ENCODE measurements at places on chromosomes 2 and 18. TPM values are rescaled to one million over a fixed set of nuclear protein-coding genes. Genes with fewer than 3 reads are reported as not detected.

The GPC1 gene
- 479 TPM for total RNA-seq

The GPR75 gene
- 6.5 TPM for total RNA-seq

The SIGLEC15 gene
- total RNA-seq: 0.19 TPM

The AGXT gene
- total RNA-seq: not detected

The ATG9A gene
- total RNA-seq: 125 TPM

The GNLY gene
- total RNA-seq: 2.6 TPM

The LONRF2 gene
- total RNA-seq: 17.7 TPM

DNA sequence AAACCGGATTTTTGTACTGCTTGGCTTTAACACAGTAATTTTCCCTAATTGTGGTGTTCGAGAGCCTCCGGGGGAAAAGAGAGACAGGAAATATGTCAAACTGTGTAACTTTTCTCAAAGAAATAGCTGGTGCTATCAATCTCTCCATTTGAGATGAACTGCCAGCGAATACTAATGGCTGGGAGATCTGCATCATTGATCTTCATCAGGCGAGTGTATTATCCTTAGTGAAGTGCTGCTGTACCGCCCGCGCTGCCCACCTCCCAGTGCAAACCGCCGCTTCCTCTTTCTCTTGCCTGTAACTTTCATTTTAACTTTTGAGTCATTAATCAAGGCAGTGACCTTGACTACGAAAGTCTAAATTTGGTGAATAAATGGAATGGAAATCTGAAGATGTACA lies 246.1 kb upstream of the ST6GAL2 start:
- no peak for DNase-seq
- no peaks in the 10 kb centered on the region for H3K36me3 ChIP-seq
- H3K27me3 ChIP-seq: no peaks in the 10 kb centered on the region
- H3K4me3 ChIP-seq: no peak overlapping the region

DNA sequence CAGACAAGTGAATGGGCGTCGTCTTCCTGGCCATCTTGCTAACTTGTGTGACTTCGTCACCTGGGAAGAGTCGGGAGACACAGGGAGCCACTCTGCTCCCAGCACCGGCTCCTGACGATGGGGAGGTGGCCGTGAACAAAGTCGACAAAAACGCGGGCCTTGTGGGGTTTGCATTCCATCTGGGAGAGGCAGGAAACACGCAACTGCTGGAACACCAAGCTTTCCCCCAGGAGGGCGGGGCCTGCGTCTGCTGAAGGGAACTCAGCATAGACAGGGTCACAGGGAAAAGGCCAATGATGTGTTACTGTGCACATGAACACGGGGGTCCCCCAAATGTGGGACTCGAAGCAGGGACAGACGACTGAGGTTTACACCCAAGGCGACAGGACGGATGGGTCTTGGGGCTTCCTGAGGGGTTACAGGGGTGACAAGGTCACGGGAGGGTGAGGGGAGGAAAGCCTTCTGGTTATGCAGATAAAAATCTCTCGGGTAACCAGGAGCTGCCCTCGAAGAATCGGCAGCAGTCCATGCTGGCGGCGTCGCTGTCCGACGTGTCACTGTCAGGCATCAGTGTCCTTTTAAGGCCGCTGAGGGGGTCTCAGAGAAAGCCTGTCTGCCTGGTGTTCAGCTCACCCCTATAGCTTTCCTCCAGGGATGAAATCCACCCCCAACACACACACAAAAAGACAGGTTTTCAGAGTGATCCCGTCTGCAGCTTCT lies 28.2 kb upstream of the PRLH start:
- H3K27ac ChIP-seq: no peak overlapping the region
- H3K27me3 ChIP-seq: no peaks in the 10 kb centered on the region
- no peak for DNase-seq
- peaks cover 17% of the 10 kb centered on the region for H3K4me1 ChIP-seq
- H3K36me3 ChIP-seq: no peaks in the 10 kb centered on the region

DNA sequence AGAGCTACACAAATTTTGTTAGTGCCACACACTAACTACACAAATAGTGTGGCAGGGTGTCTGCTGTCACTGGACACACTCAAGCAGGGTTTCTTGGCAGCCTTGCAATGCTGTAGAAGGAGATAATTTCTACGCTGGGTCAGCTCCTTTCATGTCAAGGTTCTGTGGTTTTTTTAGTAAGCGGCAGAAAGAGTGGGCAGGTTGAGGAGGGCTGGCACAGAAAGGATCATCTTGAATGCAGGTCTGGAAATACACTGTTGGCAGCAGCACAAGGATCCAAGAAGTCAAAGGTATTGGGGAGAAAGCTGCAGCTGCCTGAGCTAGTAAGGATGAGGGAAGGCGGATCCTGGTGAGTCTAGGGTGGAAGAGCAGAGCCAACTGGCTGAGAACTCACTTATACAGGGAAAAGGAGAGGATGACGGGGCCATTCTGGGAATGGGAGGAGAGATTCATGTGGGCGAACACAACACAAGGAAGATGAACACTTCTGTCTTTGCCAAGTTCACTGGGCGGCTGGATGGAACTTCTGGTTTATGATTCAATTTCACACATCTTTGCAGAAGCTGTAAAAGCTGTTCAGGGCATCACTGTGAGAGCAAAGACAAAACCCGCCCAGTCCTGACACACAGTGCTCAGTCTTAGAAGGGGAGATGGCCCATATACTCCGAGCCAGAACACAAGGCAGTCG lies 16.9 kb upstream of the CYRIA start:
- no peak overlapping the region for H3K27ac ChIP-seq
- no peak for DNase-seq
- H3K4me1 ChIP-seq: no peaks in the 10 kb centered on the region
- no peaks in the 10 kb centered on the region for H3K27me3 ChIP-seq

DNA sequence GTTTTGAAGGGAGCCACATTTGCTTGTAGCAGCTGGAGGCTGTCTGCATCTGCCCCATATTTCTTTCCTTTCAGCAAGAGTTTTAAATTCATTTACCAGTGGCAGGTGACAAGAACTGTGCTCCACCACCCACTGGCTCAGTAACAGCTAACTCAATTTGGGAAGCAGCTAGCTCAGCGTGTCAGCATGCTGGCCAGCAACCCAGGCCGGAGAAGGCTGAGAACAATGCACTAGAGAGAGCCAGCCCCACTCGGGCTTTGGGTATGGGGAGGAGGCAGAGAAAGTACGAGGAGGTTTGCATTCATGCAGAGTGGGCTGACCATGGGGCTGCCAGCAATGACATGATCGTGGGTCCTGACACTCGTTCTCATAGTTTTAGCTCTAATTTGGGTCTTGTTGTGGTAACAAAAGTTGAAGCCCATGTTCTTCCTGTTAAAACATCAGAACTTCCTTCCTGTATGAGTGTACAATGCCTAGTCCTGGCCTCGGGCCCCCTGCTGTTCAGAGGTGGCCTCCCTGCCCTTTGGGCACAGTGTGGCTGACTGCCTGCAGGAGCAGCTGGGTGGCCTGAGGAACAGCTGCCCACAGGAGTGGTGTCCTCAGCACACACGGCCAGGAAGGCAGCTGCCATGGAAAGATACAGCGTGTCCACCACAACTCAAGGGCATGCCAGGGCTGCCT lies 23.0 kb downstream of the CDC42EP3 start:
- no peak overlapping the region for H3K4me3 ChIP-seq
- H3K4me1 ChIP-seq: peaks cover 12% of the 10 kb centered on the region
- H3K27ac ChIP-seq: no peak overlapping the region
- H3K36me3 ChIP-seq: no peaks in the 10 kb centered on the region

- no peaks in the 10 kb centered on the region for H3K27me3 ChIP-seq
- H3K27ac ChIP-seq: no peak overlapping the region
- H3K4me3 ChIP-seq: no peak overlapping the region
- DNase-seq: no peak
Measured at GRCh38 chr2:218961651-218962570, 2.4 kb downstream of the CDK5R2 start.

DNA sequence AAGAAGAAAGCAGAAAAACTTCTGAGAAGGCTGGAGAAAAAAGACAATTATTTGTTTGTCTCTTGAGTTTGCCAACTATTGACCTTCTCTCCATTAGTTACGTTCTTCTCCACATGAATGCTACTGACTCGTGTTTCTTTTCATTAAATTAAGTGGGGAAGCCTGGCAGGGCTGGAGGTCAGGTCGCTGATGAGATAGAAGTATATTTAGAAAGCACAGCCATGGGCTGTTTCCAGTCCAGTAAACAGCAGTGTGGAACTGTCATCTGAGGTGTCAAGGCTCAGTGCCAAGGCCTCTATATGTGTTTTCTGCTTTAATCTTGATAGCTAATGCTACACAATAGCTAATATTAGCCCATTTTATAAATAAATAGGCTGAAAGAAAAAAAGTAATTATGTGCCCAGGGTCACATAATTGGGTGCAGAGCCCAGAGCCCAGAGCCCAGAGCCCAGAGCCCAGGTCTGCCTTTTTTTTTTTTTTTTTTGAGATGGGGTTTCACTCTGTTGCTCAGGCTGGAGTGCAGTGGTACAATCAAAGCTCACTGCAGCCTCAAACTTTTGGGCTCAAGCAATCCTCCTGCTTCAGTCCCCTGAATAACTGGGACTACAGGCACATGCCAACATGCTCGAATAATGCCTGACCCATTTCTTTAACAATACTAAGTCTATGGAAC lies 6.3 kb downstream of the MSGN1 start:
- H3K4me3 ChIP-seq: no peak overlapping the region
- no peaks in the 10 kb centered on the region for H3K36me3 ChIP-seq
- H3K4me1 ChIP-seq: peaks cover 19% of the 10 kb centered on the region
- no peak for DNase-seq

DNA sequence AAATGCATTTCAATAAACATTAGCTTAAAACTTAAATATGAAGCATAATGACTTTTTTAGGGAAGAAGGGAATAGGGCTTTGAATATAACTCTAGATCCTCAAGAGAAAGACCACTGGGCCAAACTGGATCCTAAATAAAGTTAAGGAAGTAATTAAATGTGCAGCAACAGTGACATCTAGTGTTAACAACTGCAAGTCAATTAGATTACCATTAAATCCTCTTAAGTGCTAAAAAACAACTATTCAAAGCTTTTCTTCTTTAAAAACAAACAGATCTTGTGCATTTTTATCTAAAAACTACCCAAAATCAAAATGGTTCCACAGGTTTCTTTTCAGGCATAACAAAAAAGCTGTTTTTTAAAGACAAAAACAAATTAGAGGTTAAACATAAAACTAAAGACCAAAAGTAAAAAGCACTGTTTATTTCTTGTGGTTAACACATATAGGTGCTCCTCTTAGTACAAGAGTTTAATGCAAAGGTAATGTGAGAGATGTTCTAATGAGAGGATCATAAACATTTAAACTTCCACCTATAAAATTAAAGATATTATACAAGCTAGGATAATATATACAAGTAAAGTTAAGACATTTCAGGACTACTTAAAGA lies 111.4 kb downstream of the THADA start:
- no peaks in the 10 kb centered on the region for H3K36me3 ChIP-seq
- no peaks in the 10 kb centered on the region for H3K27me3 ChIP-seq
- H3K27ac ChIP-seq: no peak overlapping the region
- H3K4me1 ChIP-seq: peaks cover 15% of the 10 kb centered on the region
- no peak for DNase-seq

- DNase-seq: no peak
- no peaks in the 10 kb centered on the region for H3K4me1 ChIP-seq
- no peak overlapping the region for H3K4me3 ChIP-seq
Measured at GRCh38 chr2:235218486-235218907, 266.7 kb downstream of the SH3BP4 start.

- H3K36me3 ChIP-seq: no peaks in the 10 kb centered on the region
- H3K4me1 ChIP-seq: no peaks in the 10 kb centered on the region
- DNase-seq: no peak
- no peaks in the 10 kb centered on the region for H3K27me3 ChIP-seq
- H3K27ac ChIP-seq: no peak overlapping the region
Measured at GRCh38 chr2:44880125-44880483, 61.4 kb upstream of the SIX3 start.

DNA sequence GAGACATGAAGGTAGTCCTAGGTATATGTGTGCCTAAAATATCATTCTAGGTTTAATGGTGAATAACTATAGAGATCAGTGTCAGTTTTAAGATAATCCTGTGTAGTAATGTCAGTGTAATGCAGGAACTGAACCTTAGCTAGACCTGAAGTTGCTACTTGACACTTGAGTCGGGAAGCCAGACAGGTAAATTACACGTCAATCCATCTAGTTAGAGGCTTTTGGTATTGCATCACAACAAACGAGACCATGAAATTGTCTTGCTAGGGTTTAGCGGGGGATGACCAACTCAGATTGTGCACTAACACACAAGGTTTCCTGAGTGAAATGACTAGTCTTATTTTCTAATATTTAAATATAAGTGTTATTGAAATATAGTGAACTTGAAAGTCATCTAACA lies 2.0 kb downstream of the YPEL5 start:
- H3K4me1 ChIP-seq: peaks cover 11% of the 10 kb centered on the region
- no peaks in the 10 kb centered on the region for H3K36me3 ChIP-seq
- DNase-seq: no peak
- H3K4me3 ChIP-seq: no peak overlapping the region
- no peaks in the 10 kb centered on the region for H3K27me3 ChIP-seq

DNA sequence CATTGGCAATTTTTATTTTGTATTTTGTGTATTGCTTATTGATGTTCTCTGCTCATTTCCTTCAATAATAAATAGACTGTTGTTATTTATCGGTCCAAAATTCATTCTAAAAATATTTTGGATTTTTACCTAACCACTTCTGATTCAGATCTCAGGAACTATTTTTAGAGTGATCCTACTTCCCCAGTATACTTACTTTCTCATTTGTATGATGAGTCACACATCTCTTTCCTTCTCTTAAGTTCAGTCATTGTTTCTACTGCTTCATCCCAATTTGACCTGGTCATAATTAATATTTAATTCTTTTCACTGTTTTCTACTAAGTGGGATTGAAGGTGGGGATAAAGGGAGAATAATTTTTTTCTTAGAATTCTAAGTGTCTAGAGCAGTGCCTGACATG lies 75.1 kb downstream of the AGPS start:
- H3K4me3 ChIP-seq: no peak overlapping the region
- no peaks in the 10 kb centered on the region for H3K36me3 ChIP-seq
- no peak overlapping the region for H3K27ac ChIP-seq
- DNase-seq: no peak
- H3K27me3 ChIP-seq: no peaks in the 10 kb centered on the region

DNA sequence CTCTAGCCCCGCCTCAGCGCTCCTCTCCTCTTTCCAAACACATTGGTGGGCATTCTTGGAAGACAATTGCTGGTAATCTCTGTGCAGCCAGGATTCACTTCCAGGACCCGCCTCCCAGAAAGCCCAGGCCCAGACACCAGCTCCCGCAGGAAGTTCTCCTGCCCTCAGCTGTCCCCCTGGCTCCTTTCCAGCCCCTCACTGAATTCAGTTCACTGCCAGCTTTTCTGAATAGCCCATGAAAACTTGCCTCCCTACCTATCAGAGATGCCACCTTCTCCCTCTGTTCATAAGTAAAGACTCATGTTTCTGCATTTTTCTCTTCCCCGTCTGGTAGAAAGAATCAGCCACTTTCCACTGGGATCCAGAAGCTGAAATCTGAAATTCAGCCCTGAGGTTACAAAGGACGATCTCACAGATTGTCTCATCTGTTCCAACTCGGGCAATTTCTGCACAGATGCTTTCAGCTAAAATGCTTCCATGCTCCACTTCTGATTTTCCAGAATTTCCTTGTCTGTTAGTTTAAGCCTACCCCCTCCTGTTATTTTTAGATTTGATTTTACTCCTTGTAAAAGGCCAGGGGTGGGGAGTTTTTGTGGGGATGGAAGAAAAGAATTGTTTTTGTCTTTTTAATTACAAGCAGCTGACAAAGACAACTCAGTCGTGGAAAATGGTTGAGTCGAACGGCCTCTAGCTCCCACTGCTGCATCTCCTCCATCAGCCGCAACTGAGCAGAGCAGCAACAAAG lies 98.1 kb downstream of the SP3 start:
- H3K27ac ChIP-seq: no peak overlapping the region
- H3K4me1 ChIP-seq: peaks cover 3% of the 10 kb centered on the region
- DNase-seq: no peak
- H3K4me3 ChIP-seq: no peak overlapping the region
- no peaks in the 10 kb centered on the region for H3K36me3 ChIP-seq

GRCh38 chr18:24234330-24234729 lies 95.5 kb downstream of the CABYR start:
- no peak for DNase-seq
- H3K4me3 ChIP-seq: no peak overlapping the region
- no peaks in the 10 kb centered on the region for H3K27me3 ChIP-seq
- H3K4me1 ChIP-seq: peaks cover 10% of the 10 kb centered on the region
